ENCODE measurements at places on chromosomes 2 and 18.

GRCh38 chr2:60498127-60498815 is 55.2 kb downstream of the BCL11A start:
- DNase-seq: no peak

- no peak for DNase-seq
These were observed 62.1 kb downstream of the NUP35 start for GRCh38 chr2:183186296-183186695.

GRCh38 chr18:44680273-44681075 is at the start of gene SETBP1:
Gene SETBP1, plus strand, starts transcription at chr18:44680888. Its CDS starts 20,459 bp downstream, at chr18:44701347.
- no peak for DNase-seq

DNA sequence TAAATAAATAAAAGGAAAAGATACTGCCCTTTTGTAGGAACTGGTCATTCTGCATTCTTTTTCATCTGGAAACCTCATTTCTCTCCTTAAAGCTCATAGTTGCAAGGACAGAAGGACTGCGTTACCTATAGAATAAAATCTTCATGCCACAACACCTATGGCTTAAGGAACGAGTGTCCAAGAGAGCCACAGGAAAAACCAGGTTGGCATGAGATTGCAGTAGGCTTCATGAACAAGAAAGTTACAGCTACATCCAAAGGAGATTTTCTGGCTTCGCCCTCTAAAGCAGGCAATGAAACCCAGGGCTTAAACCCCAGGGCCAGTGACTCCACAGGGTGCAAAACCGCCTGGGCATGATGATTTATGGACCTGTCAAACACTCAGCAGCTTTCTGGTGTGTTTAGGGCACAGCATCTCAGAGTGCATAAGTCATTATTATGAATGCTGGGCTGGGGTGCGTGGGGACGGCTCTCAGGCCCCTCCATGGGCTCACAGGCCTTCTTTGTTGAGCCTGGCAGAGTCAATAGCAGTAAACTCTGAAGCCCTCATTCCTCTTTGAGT is 30.7 kb upstream of the PIEZO2 start:
- no peak for DNase-seq

GRCh38 chr2:233163486-233164103 is 87.9 kb upstream of the ATG16L1 start:
- DNase-seq: no peak

DNA sequence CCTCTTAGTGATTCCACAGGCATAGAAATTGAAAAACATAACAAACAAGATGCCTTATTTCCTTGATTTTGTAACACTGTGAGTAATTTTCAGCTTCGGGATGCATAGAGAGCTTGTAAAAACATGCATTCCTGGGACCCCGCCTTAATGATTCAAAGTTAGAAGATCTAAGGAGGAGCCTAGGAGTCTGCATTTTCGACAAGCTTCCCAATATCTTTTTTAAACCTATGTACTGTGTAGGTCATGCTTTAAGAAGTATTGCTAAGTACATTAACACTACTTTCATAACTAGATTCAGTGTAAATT is 109.8 kb upstream of the ZNF516 start:
- DNase-seq: no peak

DNA sequence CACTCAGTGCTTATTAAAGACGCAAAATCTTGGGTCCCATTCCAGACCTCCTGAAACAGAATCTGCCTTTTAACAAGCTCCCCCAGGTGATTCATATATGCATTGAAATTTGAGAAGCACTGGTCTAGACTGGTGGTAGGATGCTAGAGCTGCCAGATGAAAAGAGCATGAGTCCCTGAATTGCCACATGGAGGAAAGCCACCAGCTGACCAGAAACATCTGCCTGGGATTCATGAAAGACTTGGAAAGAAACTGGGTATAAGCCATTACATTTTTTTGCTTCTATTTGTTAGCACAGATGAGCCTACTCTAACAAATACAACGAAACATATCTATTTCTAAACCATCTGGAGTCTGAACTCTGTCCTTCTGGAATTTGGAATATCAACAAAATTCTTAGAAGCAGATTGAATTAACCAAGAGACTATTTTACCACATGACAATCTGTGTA is 228.9 kb downstream of the RBM43 start:
- no peak for DNase-seq

- no peak for DNase-seq
These were observed 3.7 kb upstream of the HTR2B start for GRCh38 chr2:231128541-231128940.

DNA sequence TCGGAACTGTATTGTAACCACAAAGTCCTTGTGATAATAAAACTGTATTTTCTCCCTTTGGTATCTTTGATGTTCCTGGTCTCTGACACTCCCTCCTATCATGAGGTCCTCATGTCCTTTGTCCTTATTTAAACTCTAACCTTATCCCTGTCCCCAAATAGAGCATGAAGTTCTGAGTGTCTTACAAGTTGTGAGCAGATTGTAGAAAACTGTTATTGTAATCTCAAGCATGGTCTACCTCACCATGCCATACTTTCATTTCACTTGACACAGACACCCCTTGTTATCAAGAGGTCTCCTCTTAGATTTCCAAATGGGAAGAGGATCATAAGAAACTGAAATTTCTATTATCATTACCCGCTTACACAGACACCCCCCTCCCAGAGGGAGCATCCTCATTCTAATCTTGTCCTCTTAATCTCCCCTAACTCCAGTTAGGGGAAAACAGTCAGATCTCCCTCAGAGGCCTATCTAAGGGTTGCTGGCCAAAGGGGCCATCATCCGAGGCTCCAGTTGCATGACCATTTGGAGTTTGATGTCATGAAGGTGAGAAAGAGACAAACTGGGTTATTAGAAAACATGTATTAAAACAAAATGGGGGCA is 29.0 kb downstream of the MYO3B start:
- no peak for DNase-seq

DNA sequence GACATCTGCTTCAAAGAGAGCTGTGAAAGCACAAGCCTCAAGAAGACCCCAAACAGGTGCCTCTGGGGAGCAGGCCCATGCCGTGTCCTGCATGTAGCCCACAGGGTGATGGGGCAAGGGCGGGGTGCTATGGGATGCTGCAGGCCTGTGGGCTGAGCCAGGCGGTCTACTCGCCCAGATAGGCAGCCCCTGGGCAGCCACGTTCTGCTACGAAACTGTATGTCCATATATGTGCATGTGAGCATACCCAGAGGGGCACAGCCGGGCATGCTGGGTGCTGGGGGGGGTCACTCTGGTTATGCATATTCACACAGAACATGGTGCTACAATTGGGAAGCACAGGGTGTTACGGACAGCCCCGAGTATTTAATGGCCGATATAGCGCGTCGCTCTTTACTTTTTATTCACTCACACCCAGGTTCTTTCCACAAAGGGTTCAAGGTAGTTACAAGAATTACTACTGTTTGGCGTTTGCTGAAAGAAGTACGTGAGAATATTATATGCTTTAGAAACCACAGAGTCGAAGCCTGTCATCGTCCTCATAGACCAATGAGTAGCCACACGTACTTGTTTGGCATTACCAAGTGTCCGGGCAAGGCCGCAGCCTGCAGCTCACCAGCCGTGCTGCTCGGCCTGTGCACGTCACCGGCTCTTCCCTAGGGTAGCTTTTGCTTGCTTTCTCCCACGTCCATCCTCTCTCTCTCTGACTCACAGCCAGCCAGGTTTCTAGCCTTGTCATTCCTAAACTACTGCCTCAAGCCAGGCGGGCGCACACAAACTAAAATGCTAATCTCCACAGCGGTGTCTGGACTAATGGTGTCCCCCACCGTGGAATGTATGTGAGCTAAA is 14.4 kb downstream of the MTERF4 start:
- no peak for DNase-seq

DNA sequence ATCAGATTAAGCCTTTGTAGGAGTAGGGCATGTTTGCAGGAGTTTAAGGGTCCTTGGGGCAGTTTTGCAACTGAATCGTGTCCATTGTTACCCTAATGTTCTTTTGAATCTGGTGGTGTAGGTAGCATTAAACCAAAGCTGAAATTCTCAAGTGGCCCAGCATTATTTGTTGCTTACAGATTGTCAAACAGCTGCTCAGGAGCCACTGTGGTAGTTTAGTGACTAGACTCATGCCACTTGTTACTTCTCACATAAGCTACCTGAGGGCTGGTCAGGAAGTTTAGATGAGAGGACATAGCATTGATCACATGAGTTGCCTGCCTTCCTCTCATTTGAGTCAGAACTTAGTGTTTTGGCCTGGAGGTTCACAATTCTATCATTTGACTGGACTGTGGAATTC is 157.6 kb downstream of the HAUS1 start:
- DNase-seq: no peak

- DNase-seq: no peak
These were observed 5.1 kb upstream of the GPR155 start for GRCh38 chr2:174491947-174492346.

GRCh38 chr2:11663427-11663826 is 6.6 kb downstream of the NTSR2 start:
- DNase-seq: no peak

GRCh38 chr2:240328526-240328925 is 106.9 kb upstream of the GPC1 start:
- DNase-seq: no peak

- DNase-seq: no peak
These were observed 3.1 kb downstream of the SLC5A7 start for GRCh38 chr2:107989445-107989844.

GRCh38 chr2:218224186-218224585 is 7.2 kb downstream of the ARPC2 start:
- DNase-seq: no peak

DNA sequence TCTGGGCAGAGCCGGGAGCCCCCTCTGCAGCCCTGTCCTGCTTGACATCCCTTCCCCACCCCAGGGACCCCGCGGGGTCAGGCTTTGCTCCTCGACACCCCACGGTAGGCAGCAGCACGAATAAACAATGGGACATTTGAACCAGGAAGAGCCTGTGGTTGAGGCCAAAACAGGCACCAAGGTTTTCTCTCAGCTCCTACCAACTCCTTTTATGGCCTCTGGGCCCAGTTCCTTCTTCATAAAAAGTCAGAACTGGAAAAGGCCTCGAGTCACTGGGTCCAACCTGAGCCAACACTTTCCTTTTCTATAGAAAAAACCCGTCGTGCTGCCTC is 20.6 kb downstream of the TEX44 start:
- no peak for DNase-seq

GRCh38 chr2:119745566-119745965 is 14.2 kb upstream of the PTPN4 start:
- DNase-seq: no peak

DNA sequence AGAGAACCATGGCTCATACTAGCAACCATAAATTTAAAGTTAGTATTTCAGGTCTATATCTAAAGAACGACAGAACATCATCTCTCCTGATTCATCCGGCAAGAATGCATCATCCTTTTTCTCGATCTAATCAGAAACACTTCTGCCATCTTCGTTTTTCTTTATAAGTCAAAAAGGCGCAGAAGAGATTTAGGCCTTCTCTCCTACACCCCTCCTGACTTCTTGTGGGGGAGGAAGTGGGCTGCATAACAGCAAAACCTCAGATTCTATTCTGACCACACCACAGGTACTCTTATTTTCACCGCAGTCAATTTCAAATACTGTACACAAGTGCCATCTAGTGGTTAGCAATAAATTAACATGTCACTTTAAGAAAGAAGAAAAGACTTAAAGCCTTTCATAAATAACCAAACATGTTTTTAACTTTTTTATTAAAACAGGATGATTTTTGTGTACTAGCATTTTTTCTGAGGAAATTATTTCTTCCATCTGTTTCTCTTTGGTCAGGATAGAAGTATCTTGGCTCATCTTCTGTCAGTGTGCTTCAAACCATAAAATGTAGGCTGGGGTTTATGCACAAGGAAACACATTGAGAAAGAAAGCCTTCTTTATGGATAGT is 48.4 kb upstream of the PIK3C3 start:
- peak; percentile 29 for DNase-seq

DNA sequence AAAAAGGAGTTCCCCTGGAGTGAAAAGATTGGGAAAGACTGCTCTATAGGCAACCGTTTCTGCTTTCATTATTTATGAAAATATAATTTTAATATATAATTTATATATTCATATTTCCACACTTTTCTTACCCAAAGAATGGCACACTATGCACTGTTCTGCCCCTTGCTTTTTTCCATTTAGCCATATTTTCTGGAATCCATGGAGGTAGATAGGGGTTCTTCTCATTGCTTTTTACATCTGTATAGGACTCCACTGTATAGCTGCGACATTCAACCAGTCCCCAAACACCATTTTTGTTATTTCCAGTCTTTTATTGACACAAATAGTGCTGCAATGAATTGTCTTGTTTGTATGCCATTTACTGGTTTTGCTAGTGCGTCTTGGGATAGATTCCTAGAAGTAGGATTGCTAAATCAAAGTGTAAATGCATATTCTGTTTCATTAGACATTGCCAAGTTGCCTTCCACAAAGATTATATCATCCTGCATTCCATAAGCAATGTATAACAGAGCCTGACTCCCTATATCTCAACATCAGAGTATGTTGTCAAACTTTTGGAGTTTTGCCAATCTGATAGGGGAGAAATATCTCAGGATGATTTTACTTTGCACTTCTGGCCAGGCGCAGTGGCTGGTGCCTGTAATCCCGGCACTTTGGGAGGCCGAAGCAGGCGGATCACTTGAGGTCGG is 26.6 kb upstream of the TCF7L1 start:
- DNase-seq: no peak

GRCh38 chr18:56580026-56580425 is 58.4 kb downstream of the TXNL1 start:
- DNase-seq: no peak

DNA sequence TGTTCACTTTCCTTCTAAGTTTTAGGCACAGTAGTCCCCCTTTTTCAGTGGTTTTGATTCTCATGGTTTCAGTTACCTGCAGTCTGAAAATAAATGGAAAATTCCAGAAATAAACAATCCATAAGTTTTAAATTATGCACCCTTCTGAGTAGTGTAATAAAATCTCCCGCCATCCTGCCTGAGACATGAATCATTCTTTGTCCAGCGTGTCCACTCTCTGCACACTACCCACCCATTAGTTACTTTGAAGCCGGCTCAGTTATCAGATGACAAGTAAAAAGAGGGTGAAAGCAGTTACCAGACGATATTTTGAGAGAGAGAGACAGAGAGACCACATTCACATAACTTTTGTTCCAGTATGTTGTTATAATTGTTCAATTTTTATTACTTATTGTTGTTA is 400.5 kb downstream of the TMX3 start:
- no peak for DNase-seq

- DNase-seq: no peak
These were observed 90.4 kb upstream of the NOSTRIN start for GRCh38 chr2:168712053-168712452.

GRCh38 chr2:219274361-219274921 is 4.7 kb upstream of the DNAJB2 start:
- DNase-seq: no peak

DNA sequence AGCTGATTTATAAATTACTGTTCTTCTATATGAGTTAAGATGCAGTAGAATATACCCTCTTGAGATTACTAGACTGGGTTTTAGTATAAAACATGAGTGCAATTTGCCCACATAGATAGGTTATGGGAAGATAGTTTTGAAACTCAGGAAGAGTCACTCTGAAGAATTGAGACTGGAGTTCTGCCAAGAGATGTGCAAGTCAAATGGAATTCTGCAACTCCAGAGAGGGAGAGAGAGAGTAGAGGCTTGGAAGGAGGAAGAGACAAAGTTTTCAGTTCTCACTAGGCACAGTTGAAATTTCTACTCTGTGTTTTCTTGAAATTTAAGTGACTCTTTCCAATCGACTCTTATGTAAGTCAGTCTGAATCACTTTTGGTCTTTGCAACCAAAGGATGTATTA is 878.8 kb downstream of the TSN start:
- peak; percentile 90 for DNase-seq

- DNase-seq: no peak
These were observed 113.2 kb upstream of the CHST9 start for GRCh38 chr18:27298214-27298804.

GRCh38 chr18:35592298-35592697 is 10.8 kb downstream of the GALNT1 start:
- no peak for DNase-seq

GRCh38 chr2:204871231-204871953 is 326.1 kb downstream of the PARD3B start:
- peak; percentile 40 for DNase-seq
